ENCODE measurements at places on chromosomes 4 and X.

- no peak for DNase-seq
Measured at GRCh38 chr4:8594097-8595038, 1.8 kb downstream of the CPZ start.

- DNase-seq: no peak
Measured at GRCh38 chr4:119977076-119977940, 89.3 kb downstream of the MAD2L1 start.

- no peak for DNase-seq
Measured at GRCh38 chr4:130712038-130712437, 1616.1 kb downstream of the C4orf33 start.

- DNase-seq: no peak
Measured at GRCh38 chr4:153063490-153063889, 127.4 kb downstream of the FHDC1 start.

DNA sequence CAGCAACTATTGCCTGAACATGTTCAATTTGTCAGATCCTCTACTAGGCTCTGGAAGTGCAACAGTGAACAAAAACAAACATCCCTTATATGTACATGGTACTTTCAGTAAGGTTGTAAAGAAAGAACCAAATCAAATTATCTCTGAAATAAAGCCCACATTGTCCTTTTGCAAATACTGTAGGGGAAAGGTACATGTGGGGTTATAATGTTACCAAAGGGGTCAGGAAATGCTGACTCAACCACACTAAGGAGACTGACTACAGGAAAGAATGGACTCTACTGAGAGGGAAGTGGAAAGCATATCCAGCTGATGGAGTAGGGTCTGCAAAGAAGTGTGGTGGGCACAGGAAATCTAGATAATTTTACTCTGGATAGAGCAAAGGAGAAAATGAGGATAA is 61.5 kb downstream of the PCDH18 start:
- DNase-seq: no peak

DNA sequence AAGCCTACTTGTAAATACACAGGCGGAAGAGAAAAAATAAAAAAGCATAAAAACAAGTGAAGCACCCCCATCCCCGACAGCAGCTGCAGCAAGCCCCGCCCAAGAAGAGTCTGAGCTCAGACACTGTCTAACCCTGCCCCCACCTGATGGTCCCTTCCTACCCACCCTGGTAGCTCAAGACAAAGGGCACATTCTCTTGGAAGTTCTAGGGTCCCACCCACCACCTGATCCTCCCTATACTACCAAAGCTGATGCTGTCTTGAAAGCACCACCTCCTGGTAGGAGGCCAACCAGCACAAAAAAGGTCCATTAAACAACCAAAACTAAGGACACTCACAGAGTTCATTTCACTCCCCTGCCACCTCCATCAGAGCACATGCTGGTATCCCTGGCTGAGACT is 308.2 kb downstream of the KLHL13 start:
- no peak for DNase-seq

- no peak for DNase-seq
Measured at GRCh38 chr4:159042097-159042605, 60.7 kb upstream of the RAPGEF2 start.

DNA sequence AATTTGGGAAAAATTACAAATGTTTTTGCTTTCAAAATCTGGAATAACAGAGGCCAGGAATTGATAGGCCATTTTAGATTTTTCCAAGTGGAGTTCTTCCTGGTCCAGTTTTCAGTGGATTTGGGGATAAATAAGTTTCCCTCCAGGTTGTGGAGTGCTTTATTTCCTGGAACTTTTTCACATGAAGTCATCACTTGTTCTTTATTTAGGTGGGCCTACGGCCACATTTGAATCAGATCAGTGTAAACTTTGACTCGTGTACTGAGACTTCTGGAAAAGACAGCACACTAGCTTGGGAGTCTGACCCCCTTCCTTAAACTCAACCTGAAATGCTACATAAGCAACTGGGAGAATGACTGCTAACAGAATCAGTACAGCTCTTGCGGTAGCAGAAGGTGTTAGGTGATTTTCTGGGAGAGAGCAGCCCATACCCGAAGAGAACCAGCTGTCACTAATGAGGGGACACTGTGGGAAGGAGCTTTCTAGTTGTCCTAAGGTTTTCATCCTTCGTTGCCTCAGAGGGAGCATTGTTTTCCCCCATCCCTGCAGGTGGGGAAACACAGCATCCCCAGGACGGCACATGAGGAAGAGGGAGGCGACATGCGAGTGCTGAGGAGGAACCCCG is 235.2 kb upstream of the FAT1 start:
- DNase-seq: no peak

DNA sequence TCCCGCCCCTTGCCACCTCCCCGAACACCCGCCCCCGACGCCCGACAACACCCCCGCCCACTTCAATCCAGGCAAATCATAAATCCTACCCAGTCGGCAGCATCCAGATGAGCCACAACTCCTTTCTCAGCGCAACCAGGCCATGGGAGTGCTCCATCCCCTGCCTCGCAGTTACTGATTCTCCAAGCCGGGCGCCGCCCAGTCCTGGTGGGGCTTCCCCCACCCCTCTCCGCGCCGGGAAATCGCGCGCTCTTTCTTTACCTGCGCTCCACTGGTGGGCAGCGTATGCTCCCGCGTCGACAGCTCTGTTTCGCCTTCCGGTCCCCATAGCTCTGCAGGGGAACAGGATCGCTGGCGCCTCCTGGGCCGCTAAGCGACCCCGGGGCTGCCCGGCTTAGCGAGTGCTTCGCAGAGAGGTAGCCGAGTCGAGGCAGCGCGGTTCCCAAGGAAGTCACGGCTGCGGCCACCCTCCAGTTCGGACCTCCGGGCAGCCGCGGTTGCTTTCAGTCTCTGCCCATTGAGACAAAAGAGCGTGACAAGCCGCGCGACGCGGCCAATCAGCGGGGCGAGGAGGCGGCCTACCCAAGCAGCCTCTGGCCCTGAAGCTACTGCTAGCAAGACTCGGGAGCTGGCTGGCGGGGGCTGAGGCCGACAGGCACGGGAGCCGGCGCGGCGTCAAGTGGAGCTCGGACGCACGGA is 43.7 kb upstream of the TMSB15B start:
- DNase-seq: peak; percentile 54

GRCh38 chrX:124634363-124634762 is 288.0 kb downstream of the SH2D1A start:
- no peak for DNase-seq

GRCh38 chrX:136880003-136880451 is 498 bp downstream of the RBMX start:
- no peak for DNase-seq

GRCh38 chrX:130340271-130340670 is 552 bp downstream of the SLC25A14 start:
- DNase-seq: no peak

DNA sequence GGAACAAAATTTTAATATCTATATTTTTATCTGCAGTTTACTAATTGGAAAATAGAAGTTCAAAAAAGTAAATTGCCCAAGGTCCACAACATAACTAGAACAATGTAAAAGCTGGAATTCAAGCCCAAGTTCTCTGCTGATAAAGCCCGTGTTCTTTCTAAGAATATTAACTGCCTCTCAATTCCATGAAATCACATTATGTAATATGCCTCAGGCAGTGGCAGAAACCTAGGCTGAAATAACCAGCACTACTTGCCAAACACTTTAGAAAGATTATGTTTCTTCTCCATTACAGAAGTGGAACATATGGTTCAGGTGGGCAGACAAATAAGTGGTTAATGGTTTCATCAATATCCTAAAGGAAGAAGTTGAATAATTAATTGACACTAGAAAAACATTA is 56.7 kb upstream of the ADGRL3 start:
- no peak for DNase-seq

- no peak for DNase-seq
Measured at GRCh38 chr4:78949735-78950134, 10.5 kb upstream of the PAQR3 start.

GRCh38 chr4:162163892-162164759 is at the start of gene FSTL5:
TSS of gene FSTL5 (minus strand) at chr4:162164000. CDS start at chr4:162111396, 52,604 bp downstream.
- peak; percentile 62 for DNase-seq

GRCh38 chr4:66694739-66695138 is 850.6 kb downstream of the CENPC start:
- no peak for DNase-seq

- no peak for DNase-seq
Measured at GRCh38 chrX:84078991-84079390, 109.0 kb downstream of the RPS6KA6 start.

GRCh38 chr4:135269125-135269890 is 1067.7 kb upstream of the PABPC4L start:
- no peak for DNase-seq

DNA sequence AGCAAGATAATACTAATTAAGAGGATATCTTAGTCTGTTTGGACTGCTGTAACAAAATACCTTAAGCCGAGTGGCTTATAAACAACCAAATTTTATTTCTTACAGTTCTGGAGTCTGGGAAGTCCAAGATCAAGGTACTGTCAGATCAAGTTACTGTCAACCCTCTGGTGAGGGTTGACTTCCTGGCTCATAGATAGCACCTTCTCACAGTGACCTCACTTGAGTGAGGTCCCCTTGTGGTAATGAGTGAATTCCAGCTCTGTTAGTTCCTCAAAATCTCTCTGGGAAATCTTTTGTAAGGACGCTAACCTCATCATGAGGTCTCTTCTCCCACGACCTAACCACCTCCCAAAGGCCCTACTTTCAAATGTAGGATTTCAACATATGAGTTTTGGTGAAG is 36.9 kb upstream of the ADGRA3 start:
- no peak for DNase-seq

DNA sequence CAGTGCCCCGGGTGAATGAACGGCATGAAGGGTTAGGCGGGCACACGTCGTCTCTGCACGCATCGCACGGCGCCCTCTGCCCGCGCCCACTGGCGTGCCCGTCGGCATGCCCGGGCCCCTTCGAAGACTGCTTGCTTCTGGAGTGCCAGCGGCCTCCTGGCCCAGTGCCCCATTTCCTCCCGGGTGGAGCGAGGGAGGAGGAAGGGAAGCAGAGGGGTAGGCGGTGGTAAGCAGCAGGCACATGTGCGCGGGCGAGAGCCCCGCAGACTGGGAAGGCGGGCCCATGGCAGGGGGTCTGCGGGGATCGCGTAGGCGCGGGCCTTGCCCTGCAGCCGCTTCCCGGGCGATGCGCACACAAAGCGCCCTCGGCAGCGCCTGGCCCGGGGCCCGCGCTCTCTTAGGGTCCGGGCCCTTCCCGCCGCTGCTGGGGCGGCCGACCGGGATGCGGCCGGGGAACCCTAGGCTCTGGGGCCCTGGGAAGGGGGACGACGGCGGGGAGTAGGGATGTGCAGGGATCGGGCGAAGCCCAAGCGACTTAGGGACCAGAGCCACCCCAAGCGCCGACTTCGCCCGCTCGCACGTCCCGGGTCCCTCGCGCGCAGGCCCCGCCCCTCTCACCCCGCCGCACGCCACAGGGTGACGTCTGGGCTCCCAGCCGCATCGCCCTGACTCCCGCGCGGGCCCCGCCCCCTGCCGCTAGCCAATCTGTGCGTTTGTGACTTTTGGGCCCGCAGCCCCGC is 866 bp upstream of the EMD start:
- no peak for DNase-seq

GRCh38 chr4:146029939-146030710 is 91.5 kb upstream of the ZNF827 start:
- no peak for DNase-seq

DNA sequence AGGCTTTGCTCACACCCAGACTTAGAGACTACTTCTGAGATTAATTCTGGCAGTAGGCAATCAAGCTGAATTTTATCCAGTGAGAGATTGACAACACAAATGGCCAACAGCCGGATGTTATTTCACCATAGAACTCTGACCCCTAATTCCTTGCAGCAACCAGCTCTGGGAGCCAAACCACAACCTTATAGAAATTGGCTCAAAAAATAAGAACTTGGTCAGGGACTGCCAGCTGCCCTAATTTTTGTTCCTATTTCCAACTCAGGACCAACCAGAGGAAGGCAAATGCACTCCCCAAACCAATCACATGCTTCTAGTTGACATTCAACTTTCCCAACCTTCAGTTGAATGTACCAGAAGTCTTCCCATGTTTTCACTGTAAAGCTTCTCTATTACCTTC is 269.7 kb downstream of the HS3ST1 start:
- DNase-seq: no peak

GRCh38 chr4:16794816-16795445 is 103.5 kb downstream of the LDB2 start:
- no peak for DNase-seq

DNA sequence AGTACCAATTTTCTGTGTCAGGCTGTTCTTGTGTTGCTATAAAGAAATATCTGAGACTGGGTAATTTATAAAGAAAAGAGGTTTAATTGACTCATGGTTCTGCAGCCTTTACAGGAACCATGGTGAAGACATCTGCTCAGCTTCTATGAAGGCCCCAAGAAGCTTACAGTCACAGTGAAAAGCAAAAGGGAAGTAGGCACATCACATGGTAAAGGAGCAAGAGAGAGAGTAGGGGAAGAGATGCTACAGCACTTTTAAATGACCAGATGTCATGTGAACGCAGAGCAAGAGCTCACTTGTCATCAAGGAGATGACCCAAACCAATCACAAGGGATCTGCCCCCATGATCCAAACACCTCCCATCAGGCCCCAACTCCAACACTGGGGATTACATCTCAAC is 174.3 kb downstream of the ATP10D start:
- DNase-seq: no peak

DNA sequence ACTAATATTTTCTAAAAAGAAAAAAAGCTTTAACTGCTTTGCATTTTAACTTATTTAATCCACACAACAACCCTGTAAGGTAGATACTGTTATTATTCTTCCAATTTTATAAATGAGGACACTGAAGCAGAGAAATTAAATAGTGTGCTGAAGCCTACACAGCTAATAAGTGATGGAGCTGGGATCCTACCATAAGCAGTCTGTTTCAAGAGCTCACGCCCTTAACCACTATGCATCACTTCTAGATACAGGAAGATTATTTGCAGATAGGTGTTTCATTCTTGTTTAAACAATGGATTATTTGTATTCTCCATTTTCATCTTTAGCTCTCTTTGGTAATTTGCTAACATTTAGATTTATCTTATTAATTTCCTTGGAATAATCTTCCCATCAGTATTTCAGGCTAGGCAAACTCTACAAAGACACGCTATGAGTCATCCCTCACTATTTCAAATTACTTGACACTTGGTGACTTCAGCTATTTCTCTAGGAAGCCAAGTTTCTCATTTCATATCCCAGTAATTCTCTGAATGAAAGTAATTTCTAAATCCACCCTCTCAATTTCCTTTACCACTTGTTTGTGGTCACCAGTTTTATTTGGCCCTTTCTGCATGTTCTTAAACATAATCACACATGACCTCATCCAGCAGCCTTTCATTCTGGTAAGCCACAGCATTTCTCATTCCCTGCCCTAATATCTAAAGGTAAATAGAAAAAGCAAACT is 67.3 kb downstream of the ASB9 start:
- DNase-seq: no peak

DNA sequence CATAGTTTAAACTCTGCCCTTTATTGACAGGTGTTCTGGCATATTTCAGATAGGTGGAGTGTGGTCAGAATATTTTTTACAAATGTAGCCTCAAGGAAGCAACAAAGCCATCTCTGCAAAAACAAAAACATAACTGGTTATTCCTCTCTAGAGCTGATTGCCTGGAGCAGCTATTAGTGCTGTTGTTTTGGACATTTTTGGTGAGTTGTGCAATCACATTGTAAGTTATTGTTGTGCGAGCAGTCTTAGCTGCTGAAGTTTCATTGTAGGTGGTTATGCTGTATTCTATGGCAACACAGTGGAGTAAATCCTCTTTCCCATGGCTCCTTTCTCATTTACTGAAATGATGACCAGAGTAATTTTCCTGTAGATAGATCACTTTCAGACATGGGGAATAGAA is 1413.0 kb downstream of the PCDH7 start:
- no peak for DNase-seq
